ENCODE measurements at places on chromosomes 13 and 19.

DNA sequence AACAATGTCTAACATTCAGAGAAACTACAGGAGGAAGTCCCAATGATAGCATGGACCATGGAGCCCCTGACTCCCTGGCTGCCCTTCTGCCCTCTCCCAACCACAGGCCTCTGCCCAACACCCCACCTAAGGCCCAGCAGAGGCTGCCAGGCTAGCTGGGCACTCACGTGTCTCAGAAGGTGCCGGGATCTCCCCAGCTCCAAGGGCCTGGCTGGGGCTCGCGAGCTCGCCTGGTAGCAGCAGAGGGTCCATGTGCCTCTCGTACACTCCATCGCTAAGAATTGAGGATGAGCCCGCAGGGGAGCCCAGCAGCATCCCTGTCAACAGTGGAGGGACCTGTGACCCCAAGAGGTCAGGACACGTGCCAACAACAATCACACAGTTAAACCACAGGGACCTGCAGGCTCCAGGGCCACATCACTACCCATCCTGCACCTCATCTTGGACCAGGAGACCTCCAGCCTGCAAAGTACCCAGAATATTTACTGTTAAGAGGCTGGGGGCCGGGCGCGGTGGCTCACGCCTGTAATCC is 9.4 kb downstream of the ZSCAN18 start:
- no peak for DNase-seq

- no peak for DNase-seq
Measured at GRCh38 chr19:13160557-13160956, 10.3 kb downstream of the IER2 start.

DNA sequence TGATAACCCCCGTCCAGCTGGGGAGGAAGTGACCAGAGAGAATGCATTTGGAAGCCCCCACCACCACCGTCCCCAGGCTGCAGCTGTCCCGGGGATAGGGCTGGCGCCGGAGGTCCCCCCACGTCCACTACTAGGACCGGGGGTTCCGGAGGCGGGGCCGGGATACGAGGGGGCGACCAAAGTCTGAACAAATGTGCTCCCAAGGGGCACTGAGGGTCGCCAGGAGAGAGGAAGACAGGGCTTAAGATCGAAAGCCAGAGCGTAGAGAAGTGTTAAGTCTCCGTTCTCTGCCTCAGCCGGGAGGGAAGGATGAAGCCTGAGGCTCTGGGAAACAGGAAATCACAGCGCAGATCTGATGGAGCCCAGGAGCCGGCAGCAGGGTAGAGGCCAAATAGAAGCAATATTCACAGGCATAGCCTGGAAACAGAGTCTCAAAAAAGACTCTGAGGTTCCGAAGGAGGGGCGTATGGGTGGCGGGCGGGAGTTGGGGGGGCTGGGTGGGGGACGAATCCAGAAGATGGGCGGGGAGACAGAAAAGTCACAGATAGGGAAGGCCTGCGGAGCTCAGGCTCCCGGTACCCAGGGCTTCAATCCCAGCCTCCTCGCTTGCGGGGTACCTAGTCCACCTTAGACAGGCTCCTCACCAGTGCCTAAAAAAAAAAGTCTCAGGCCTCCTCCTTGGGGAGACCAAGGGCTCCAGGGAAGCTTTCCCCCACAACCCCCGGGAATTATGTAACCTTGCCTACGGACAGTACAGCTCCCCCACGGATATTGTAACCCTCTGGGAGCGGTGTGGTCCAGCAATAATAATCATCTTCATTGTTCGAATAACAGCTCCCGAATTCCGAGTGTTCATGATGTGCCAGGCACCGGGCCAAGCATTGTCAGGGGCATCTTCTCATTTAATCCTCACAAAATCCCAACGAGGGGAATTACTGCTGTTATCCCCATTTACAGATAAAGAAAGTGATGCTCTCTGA is 1.1 kb upstream of the ERF start:
- no peak for DNase-seq

DNA sequence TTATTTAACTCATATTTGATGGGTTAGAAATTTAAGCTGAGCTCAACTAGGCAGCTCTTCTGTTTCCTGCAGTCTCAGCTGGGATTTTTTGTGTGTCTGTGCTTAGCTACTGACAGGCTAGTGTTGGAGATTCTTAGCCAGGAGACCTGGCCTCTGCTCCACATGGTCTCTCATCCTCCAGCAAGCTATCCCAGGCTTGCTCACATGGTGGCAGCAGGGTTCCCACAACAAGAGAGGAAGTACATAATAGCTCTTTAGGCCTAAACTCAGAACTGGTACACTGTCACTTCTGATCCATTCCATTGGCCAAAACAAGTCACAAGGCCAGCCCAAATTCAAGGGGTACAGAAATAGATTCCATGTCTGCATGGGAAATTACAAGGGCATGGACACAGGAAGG is 406.2 kb downstream of the SUCLA2 start:
- peak; percentile 2 for DNase-seq

DNA sequence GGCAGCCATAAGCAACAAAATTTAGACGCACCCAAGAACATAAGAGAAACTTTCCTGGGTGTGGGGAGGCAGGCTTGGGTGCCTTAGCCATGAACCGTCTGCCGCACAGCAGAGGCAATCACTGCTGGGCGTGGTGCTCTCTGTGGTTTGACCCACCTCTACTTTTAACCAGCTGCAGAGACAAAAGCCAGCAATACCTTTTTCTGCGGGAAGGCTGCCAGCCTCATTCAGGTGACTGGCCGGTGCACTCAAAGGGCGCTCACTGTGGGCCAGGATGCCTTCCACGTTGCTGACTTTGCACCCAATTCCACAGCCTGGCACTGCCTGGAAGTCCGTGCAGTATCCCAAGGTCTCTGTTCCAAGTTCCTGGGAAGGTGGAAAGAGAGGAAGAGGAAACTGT is 69.1 kb downstream of the ATP7B start:
- peak; percentile 31 for DNase-seq

GRCh38 chr19:1907563-1908363 is 2.6 kb downstream of the ADAT3 start:
- DNase-seq: no peak

DNA sequence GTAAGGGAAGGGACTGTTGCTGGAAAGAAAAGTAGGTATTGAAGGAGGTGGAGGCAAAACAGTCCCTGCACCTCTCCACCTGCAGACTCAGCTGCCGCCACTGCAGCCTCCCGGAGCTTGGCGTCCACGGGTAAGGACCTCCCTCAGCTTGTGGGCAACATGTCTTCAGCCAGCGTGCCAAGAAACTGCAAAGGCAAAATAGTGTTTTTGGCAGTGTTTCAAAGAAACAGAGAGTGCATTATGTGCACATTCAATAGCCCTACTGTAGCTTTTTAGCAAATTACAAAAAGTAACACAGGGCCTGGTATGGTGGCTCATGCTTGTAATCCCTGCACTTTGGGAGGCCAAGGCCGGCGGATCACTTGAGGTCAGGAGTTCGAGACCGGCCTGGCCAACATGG is 57.4 kb downstream of the ATP11A start:
- DNase-seq: no peak

- no peak for DNase-seq
Measured at GRCh38 chr13:51292000-51292565, 47.4 kb upstream of the SERPINE3 start.

DNA sequence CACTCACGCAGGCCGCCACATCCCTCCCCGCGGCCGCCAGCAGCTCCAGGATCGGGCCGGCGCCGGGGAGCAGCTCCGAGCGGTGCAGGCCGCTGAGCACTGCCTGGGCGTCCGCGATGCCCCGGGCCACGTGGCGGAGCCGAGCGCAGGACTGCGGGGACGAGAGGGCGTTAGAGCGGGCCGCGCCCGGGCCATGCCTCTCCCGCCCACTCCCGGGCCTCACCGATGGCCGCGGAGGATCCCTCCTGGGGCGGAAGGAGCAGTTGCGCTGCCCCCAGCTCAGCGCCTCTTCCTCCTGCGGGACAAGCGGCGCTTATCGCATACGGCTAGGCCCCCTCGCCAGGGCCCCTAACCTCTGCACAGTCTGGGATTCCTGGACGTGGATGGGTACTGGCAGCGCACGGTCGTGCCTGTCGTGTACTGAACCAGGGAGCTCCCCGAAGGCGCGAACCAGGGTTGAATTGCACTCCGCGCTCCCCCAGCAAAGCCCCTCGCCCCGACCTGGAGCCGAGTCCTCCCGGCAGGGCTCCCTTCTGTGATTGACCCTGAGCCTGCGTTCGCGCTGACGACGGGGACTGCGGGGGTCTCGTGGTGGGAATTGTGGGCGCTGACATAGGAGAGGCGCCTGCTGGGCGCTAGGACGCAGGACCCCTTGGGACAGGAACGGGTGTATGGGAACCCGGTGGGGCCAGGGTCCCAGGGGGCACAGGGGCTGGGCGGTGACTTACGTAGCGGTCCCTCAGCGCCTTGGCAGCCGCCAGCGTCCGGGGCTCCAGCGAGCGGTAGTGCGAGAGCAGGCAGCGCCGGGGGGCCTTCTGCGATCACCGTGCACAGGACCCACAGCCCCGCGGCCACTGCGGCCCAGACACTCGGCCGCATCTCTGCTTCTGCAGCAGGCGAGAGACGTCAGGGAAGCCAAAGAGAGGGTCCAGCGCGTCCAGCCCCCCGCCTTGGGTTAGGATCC is 673 bp downstream of the IFNL4 start:
- peak; percentile 30 for DNase-seq

GRCh38 chr19:34734537-34735103 is 577 bp downstream of the ZNF181 start:
- no peak for DNase-seq

DNA sequence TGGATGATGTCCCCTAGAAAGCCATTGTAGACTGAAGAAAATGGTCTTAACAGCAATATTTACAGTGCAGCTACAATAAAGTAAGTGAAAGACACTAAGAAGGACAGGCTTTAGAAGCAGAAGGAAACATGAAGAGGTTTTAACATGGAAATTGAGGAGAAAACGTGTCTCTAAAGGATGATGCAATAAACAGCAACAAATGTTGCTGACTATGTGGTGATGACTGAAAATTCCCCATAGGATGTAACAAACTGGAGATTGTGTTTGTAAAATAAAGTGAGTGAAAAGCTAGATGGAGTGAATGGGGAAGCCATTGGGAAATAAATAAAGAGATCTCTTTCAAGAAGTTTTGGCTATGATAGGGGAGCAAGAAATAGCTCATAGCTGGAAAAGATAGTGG is 186.7 kb upstream of the IPO5 start:
- DNase-seq: no peak

- no peak for DNase-seq
Measured at GRCh38 chr13:40993987-40994386, 25.1 kb downstream of the ELF1 start.

All from stimulated activated CD4-positive, alpha-beta T cell treated with anti-CD3 and anti-CD28 coated beads, Interleukin-15, amount 100 ng/mL, for 24 hours (primary cell).